ENCODE measurements at places on chromosomes 5 and 9.

DNA sequence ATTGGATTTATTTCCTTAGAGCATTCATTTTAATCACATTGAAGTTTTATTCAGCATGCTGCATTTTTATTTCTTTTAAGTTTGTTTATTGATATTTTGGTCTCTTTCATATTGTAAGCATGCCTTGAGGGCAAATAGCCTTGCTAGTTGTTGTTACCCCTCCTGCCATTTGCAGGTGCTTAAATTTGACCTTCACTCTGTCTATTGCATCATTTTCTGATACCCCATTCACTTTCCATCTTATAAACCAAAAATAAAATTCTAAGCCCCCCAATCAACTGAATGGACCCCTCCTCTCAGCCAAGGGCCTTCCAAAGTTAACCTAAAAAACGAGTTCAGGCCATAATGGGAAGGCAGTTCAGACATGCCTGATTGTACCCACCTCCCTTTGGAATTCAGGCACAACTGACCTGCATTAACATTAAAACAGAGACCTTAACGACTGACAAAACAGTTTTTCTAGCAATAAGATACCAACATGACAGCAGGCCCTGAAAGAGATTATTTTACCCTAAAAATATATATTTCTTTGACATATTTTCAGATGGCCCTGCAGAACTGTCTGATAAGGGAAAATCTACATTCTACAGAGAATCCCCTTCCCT is 32.1 kb downstream of the TARS1 start:
- no peak for DNase-seq

DNA sequence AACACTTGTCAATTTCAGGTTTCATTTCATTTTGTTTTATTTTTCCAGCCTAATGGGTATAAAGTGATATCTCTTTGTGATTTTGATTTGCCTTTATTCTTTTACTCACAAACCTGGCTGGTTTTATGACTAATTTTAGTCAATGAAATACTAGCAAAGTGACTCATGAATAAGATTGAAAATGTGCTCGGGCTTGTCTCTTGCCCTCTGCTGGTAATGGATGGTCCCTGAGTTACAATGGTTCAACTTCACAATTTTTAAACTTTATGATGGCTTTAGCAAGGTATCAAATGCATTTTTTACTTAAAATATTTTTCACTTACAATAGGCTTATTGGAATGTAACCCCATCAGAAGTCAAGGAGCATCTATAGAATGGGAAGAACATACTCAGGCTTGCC is 431.4 kb upstream of the CCNG1 start:
- no peak for DNase-seq

- no peak for DNase-seq
Observed at GRCh38 chr9:70020991-70021571, 22.6 kb upstream of the MAMDC2 start.

- DNase-seq = no peak
Observed at GRCh38 chr5:92633875-92634487, 947.0 kb downstream of the NR2F1-AS1 start.

DNA sequence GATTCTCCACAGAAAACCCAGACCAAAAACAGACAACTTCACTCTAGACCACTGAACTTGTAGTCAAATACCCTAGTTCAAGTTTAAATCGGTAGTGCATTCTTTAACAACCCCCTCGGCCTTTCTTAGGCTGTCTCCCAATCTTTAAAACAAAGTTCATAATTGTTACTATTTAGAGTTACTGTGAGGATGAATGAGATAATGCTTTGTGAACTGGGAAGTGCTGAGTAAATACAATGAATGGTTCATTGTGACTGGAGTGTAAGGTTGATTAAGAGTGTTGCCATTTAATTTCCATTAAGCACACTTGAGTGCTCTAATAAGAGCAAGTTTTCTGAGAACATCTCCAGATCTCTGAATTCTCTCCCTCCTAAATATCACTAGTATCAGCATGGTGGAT is 228.8 kb upstream of the PIK3R1 start:
- no peak for DNase-seq
